Dermis microvascular lymphatic vessel endothelial cell (primary cell): ENCODE measurements at places on chromosomes 2 and 18. TPM values are rescaled to one million over a fixed set of nuclear protein-coding genes. Genes with fewer than 3 reads are reported as not detected.

Gene ANKRD29
- 1.3 and 2.0 TPM in 2 replicates for total RNA-seq

Gene DSG1
- total RNA-seq, result not detected in 2 replicates

Gene SEPTIN10
- total RNA-seq, result 86.8 and 107 TPM in 2 replicates

Gene SLC9A4
- total RNA-seq, result not detected in 2 replicates

Gene CCDC74B
- total RNA-seq, result 0.51 and 0.64 TPM in 2 replicates

Gene CCDC102B
- total RNA-seq, result 24.8 and 34.0 TPM in 2 replicates

Gene ACTG2
- total RNA-seq, result not detected in 2 replicates

Gene ASXL3
- 0.13 and 0.76 TPM in 2 replicates for total RNA-seq

Gene GBX2
- 0.51 and 0.90 TPM in 2 replicates for total RNA-seq

Gene CXCR1
- total RNA-seq, result not detected in 2 replicates

Gene MAP3K19
- not detected in 2 replicates for total RNA-seq

Gene MPP4
- 0.76 and 1.5 TPM in 2 replicates for total RNA-seq

Gene PRKAG3
- total RNA-seq, result not detected in 2 replicates

Gene CYP27C1
- total RNA-seq, result under 0.01 TPM in 1 of 2 replicates, not detected in the other

Gene LINC00305
- not detected in 2 replicates for total RNA-seq

Gene APCDD1
- total RNA-seq, result 0.25 TPM in 1 of 2 replicates, not detected in the other

Gene IL18RAP
- total RNA-seq, result not detected in 2 replicates

Gene INO80D
- total RNA-seq, result 6.0 and 7.0 TPM in 2 replicates

Gene ST8SIA3
- total RNA-seq, result not detected in 2 replicates
